ENCODE measurements at places on chromosomes 4 and X. TPM values are rescaled to one million over a fixed set of nuclear protein-coding genes. Genes with fewer than 3 reads are reported as not detected.

The GABRA4 gene
- total RNA-seq, result 0.28 TPM

The CT45A3 gene
- not detected for total RNA-seq

The ANOS1 gene
- total RNA-seq, result 31.9 TPM

The CNGA1 gene
- 5.7 TPM for total RNA-seq

The MGARP gene
- 0.73 TPM for total RNA-seq

The PWWP3B gene
- 1.2 TPM for total RNA-seq

The IL3RA gene
- 7.2 TPM for total RNA-seq

The PAGE1 gene
- total RNA-seq, result 8.9 TPM

The KCNE5 gene
- total RNA-seq, result not detected

The PDZD4 gene
- total RNA-seq, result 7.2 TPM

The GPR119 gene
- 1.2 TPM for total RNA-seq

The USP11 gene
- 43.3 TPM for total RNA-seq

The MAGEB2 gene
- total RNA-seq, result 29.5 TPM

The OPRPN gene
- total RNA-seq, result not detected

The PCDH11X gene
- total RNA-seq, result 0.14 TPM

The HTR2C gene
- not detected for total RNA-seq

DNA sequence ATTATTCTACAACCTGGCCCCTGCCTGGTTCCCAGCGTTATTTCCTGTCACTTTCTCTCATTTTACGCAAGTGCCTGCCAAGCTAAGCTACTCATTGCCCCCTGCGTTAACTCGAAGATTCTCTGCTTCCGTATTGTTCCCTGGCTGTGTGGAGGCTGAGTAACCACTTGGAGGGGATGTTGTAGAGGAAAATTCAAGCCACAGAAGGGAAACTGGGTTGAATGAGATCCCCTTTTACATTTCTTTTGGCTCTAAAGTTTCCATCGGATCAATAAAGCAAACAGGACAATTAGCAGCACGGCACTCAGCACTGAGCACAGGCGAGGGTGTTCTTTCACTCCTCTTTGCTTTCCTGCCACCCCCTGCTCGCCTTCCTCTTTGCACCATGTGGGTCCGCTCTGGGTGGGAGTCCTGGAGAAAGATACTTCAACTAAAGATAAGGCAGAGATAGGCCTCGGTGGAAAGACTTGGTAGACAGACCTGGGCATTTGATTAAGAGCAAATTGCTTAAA lies 4.2 kb upstream of the TMSB4X start:
- no peak for DNase-seq

GRCh38 chr4:170091069-170091696 lies 1.4 kb upstream of the AADAT start:
- DNase-seq, result no peak

DNA sequence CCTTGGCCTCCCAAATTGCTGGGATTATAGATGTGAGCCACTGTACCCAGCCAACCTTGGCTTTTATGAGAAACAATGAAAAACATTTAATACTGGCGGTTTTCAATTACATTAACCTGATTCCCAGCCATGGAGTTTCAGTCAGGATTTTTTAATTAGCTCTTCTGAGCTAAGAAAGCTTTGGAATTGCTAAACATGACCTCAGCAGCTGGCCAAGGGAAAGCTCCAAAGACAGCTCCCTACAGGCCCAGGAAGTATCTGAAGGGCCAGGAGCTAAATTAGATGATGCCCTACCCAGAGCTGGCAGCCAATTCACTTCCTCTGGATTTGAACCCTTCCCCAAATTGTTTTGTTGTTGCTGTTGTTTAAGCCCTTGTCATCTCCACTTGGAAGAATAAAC lies 26.5 kb upstream of the FUNDC1 start:
- DNase-seq, result no peak

- no peak for DNase-seq
These were observed 14.6 kb downstream of the SMIM20 start for GRCh38 chr4:25928379-25929297.

- DNase-seq, result no peak
These were observed 18.3 kb downstream of the GAB3 start for GRCh38 chrX:154732421-154733065.

- DNase-seq, result peak; percentile 4
These were observed 249.2 kb upstream of the RPS6KA3 start for GRCh38 chrX:20515841-20516461.

DNA sequence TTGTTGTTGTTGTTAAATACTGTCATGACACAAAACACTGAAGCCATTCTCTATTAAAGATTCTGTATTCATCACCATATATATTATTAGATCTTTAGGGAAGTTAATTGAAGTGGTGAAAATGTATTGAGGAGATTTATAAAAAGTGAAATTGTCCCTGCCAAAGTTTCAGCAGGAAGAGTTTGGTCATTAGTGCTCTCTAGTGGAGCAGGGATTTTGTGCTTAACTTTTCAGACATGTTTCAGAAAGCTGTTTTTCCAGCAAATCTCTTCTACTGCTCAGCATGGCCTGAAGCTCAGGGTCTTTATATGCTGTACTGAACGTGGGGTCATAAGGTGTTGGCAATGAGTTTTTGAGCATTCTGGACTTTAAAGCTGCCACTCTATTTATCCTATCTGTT lies 36.7 kb upstream of the CXXC4 start:
- no peak for DNase-seq

DNA sequence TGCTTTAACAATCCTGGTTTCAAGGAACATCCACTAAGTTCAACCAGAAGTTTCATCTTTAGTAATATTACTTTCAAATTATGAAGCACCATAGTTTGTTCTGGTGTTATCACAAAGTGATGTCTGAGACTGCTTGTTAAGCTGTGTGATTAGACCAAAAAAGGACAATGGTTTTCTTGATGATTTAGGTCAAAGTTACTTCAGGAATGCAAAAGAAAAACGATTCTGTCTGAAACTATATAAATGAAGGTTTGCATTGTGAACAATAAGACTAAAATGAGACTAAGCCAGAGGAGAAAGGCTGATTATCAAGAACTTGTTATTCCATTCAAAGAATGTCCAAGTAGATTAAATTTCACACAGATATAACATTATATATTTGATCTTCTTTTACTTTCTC lies 122.4 kb upstream of the ETNPPL start:
- DNase-seq, result no peak

DNA sequence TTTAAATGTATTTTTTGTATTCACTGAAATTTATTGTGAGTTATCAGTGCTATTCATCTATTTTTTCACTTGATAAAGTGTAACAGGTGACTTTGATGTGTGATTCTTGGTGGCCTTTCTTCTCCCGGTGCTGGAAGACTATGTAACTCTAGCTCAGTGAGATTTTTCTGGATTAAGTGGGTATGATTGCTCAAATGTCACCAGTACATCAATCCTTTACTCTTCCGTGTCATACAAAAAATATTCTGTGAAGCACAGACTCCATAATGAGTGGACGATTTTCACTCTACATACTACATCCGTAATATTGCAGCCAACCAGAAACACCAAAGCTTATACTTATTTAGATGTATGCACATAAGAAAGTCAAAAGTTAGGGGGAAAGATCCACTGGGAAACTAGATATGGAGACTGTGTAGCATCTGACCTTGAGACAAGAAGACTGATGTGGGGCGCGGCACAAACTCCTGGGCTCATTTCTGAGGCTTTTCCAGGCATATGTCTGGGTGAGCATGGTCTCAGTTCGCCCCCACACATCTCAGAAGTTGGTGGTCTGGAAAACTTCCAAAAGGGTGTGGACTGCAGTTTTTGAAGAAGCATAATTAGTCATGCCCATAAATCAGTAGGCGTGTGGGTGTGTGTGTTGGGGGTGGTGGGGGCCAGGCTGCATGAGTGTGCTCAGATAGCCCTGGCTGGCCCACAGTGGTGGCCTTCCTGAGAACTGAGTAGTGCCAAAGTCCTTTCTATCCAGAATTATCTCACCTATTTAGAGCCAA lies 53.9 kb upstream of the TENM3 start:
- DNase-seq, result no peak

DNA sequence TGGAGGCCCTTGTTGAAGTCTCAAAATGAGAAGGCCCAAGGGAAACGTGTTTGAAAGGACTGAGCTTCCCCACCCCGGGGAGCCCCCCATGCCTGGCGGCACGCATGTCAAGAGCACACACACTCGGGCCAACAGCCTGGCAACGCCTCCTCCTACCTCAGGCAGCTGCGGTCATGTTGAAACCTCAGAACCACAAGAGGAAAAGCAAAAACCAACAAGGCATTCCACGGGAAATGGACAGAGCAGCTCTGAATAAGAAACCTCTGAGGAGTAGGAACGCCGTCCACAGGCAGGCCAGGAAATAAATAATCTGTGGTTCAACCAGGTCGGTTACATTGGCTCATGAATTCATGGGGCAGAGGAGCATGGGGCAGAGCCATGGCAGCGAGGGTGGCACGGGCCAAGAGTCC lies 95.7 kb upstream of the AFAP1 start:
- no peak for DNase-seq

DNA sequence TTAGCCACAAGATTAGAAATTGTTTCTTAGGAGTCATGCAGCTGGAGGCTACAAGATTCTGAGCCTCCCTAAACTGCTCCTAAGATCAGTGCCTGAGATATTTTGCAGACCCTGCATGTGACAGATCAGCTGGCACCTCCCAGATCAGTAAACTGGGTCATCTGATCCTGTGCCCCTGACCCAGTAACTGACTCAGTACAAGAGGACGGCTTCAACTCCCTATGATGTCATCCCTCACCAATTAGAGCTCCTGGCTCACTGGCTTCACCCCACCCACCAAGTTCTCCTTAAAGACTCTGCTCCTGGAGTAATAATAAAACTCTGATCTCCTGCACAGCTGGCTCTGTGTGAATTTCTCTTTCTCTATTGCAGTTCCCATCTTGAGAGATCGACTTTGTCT lies 45.4 kb upstream of the PNPLA4 start:
- DNase-seq, result no peak

GRCh38 chr4:128916832-128917231 lies 107.3 kb downstream of the JADE1 start:
- no peak for DNase-seq

GRCh38 chr4:15198070-15198727 lies 195.9 kb downstream of the CPEB2 start:
- DNase-seq, result no peak

- no peak for DNase-seq
These were observed 46.6 kb downstream of the SLC39A8 start for GRCh38 chr4:102298716-102299115.

- DNase-seq, result peak; percentile 17
These were observed 775 bp downstream of the SHROOM4 start for GRCh38 chrX:50812995-50813842.

- DNase-seq, result no peak
These were observed 101.9 kb downstream of the EFNB1 start for GRCh38 chrX:68930542-68931317.
